ENCODE measurements at places on chromosomes 4 and X.

GRCh38 chr4:67038228-67038566 is 507.1 kb downstream of the CENPC start:
- DNase-seq, result no peak

DNA sequence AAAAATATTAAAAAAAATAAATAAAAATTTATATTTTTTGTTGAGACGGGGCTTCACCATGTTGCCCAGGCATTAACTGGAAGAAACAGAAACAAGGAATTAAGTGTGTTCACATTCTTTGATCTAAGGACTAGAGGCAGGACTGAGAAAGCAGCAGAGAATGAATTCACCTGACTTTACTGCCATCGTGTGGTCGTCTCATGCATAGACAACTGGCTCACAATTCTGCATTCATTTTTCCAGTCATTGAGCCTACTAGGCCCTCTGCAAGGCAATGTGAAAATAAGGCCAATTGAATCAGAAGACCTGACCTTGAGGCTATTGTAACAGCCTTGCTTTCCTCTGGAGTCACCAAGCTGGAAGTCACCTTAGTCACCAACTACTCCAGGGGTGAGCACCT is 37.4 kb downstream of the LHFPL1 start:
- peak; percentile 18 for DNase-seq

DNA sequence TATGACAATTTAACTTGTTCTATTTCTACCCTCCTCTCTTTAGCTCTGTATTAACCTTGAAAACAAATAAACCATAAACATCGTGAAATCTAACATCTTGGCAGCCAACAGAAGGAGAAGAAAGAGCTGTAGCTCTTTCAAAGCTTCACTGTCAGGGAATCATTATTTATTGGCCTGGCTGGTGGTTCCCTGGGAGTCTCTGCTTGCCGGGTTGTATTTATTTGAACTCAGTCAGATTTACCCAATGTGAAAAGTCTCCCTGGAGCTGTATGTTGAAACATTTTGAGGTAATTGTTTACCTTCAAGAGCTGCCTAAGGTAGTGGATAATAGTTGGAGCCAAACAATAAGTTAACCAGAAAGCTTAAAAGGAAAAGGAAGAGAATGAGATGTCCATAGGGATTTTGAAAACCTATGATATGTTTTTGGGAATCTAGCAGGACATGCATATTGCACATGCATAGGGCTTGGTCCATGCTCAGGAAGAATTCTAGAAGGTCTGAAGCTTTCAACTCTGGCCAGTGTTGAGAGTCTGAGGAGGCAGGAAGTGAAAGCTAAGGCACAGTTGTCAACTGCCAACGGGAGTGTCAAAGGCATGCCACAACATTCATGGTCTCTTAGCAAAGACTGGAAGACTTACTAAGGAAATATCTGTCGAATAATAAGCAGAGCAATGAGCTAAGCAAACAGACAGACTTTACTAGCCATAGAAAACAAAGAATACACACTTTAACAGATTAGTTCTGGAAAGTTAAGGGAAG is 621.6 kb downstream of the PCDH7 start:
- no peak for DNase-seq

GRCh38 chrX:38500866-38501265 is 60.5 kb upstream of the TSPAN7 start:
- no peak for DNase-seq

- DNase-seq, result no peak
These were observed 81.8 kb upstream of the EFNB1 start for GRCh38 chrX:68746988-68747387.

DNA sequence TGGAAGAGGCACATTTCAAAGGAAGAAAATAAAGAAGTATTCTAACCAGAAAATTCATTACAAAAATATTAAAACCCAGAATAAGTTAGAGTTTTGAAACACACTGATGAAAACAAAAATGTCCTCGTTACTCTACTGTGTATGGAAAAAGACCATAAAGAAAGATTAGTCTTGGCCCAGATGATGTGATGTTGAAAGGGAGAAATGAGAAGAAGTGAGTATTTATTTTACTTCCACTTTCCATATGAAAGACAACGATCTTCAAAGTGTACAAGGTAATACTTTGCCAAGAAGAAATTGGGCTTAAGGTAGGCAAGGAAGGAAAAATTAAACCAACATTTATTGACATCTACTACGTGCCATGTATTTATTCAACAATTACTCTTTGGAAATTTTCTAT is 48.6 kb upstream of the EMCN start:
- no peak for DNase-seq

DNA sequence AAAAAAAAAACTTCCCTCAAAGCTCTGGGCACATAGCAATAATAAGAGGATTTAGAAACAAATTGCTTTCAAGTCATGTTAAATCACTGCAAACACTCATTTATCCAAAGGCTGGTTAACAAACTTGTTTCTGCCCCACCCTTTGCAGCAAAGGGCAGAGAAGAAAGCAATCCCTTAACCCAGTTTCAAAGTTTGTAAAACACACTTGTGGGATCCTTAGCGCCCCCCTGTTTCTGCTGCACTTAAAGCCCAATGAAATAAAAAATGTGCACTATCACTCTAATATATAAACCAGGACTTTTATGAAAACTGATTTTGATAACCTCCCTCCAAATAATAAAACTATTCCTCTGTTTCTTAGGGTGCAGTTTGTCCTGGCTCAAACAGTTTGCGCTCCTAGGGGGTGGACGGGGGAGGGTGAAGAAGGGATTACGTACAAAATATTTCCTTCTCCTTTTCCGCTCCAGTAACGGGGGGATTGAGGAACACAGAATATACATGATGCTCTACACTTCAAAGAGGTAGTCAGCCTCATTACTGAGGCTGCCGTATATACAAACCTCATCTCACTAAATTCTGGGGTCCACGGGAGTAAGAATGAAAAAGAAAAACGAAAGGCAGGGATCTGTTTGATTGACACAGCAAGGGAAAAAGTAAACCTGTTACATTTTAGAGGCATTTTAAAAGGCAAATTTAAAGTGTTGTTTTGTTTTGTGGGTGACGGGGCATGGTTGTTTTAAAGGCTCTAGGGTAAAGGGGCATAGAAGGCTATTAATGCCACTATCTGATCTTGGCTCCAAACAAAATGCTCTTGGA is 3.1 kb upstream of the PCDH10 start:
- no peak for DNase-seq

GRCh38 chr4:102560115-102560514 is 59.0 kb downstream of the NFKB1 start:
- DNase-seq, result no peak

- no peak for DNase-seq
These were observed 241.6 kb upstream of the PUDP start for GRCh38 chrX:7389576-7389975.
